ENCODE measurements at places on chromosomes 7 and 10. TPM values are rescaled to one million over a fixed set of nuclear protein-coding genes. Genes with fewer than 3 reads are reported as not detected.

DNA sequence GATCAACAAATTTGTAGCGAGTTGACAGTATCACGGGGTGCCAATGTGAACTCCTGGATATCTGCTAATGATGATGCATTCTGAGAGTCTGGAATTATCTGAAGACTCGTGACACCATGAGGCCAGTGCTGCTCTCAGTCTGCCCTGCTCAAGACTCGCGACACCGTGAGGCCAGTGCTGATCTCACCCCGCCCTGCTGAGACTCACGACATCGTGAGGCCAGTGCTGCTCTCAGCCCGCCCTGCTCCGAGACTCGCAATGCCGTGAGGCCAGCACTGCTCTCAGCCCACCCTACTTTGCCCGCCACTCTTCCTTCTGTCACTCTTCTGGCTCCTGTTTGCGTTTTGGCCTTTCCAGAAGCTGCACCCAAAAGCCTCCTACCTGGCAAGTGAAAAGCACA, 411.8 kb downstream of the PTPRN2 start:
- H3K4me3 ChIP-seq, result no peak overlapping the region
- no peak for DNase-seq
- H3K27me3 ChIP-seq, result no peaks in the 10 kb centered on the region
- no peak overlapping the region for H3K27ac ChIP-seq

DNA sequence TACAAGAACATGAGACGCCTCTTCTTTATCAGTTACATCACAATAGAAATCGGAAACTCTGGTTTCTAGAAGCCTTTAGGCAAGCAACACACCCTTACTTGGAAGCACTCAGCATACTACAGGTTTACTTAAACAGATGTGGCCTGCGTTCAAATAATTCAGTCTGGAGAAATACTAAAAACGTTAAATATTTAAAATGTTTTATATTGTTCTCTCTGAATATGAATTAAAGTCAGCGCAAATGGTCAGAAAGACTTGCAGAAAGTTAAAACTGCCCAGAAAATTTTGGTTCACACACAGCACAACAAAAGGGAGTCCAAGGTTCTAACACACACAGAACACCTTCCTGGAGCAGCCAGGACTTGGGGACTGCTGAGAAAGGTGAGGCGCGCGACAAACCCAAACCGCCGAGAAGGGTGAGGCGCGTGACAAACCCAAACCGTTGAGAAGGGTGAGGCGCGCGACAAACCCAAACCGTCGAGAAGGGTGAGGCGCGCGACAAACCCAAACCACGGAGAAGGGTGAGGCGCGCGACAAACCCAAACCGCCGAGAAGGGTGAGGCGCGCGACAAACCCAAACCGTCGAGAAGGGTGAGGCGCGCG, 25.8 kb downstream of the ESYT2 start:
- no peak for DNase-seq
- H3K27me3 ChIP-seq, result no peaks in the 10 kb centered on the region
- no peak overlapping the region for H3K4me3 ChIP-seq

DNA sequence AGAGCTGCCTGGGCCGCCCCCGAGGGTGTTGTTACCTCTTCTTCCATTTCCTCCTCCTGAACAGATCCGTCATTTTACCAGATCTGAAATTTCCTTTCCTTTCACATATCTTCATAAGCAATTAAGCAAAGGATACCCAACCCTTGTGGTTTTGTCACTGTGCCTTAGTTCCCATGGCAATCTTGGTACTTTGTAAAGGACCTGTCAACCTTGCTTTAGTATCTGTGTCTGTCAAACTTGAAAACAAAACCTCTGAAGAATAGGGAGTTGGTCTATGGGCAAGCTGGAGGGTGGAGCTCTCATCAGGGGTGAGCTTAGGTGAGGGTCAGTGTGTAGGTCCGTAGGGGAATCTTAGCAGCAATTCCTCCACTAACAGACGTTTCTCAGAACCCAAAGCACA, 25.4 kb upstream of the CCDC3 start:
- no peak for DNase-seq
- no peak overlapping the region for H3K27ac ChIP-seq
- H3K27me3 ChIP-seq, result peaks cover 3% of the 10 kb centered on the region
- H3K4me3 ChIP-seq, result no peak overlapping the region

The STX1A gene
- total RNA-seq, result 10.6 TPM

- no peak overlapping the region for H3K27ac ChIP-seq
- H3K4me1 ChIP-seq, result peaks cover 15% of the 10 kb centered on the region
- no peak overlapping the region for H3K4me3 ChIP-seq
- no peaks in the 10 kb centered on the region for H3K27me3 ChIP-seq
Measured at GRCh38 chr10:70885931-70886903, 2.1 kb downstream of the PCBD1 start.

The FXYD4 gene
- not detected for total RNA-seq
